ENCODE measurements at places on chromosomes 4 and X. TPM values are rescaled to one million over a fixed set of nuclear protein-coding genes. Genes with fewer than 3 reads are reported as not detected.

BEND2 gene
- total RNA-seq: not detected

- no peak for DNase-seq
Measured at GRCh38 chr4:186058253-186058979, 10.5 kb upstream of the TLR3 start.

FGG gene
- total RNA-seq: 11,566 TPM

MXRA5 gene
- total RNA-seq: 1.3 TPM

DNA sequence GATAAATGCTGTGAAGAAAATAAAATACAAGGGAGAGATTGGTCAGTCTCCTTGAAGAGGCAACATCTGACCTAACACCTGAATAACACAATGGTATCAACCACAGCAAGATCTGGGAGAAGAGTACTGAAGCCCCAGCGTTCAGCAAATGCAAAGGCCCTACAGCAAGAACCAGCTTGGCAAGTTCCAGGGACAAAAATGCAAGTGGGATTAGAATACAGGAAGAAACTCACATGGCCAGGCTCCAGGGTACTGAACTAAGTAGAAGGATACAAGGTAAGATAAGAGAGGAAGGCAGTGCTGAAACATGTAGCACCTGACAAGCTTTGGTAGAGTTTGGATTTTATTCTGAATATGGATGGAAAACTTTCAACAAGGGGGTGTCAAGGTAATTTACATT lies 3.6 kb downstream of the SMIM14 start:
- no peak for DNase-seq

ADAM29 gene
- not detected for total RNA-seq
